ENCODE measurements at places on chromosomes 3 and 15.

- DNase-seq = peak; percentile 37
Measured at GRCh38 chr15:77181305-77182074, 110.6 kb upstream of the TSPAN3 start.

GRCh38 chr3:97815149-97815917 lies 6.5 kb upstream of the CRYBG3 start:
- peak; percentile 16 for DNase-seq

DNA sequence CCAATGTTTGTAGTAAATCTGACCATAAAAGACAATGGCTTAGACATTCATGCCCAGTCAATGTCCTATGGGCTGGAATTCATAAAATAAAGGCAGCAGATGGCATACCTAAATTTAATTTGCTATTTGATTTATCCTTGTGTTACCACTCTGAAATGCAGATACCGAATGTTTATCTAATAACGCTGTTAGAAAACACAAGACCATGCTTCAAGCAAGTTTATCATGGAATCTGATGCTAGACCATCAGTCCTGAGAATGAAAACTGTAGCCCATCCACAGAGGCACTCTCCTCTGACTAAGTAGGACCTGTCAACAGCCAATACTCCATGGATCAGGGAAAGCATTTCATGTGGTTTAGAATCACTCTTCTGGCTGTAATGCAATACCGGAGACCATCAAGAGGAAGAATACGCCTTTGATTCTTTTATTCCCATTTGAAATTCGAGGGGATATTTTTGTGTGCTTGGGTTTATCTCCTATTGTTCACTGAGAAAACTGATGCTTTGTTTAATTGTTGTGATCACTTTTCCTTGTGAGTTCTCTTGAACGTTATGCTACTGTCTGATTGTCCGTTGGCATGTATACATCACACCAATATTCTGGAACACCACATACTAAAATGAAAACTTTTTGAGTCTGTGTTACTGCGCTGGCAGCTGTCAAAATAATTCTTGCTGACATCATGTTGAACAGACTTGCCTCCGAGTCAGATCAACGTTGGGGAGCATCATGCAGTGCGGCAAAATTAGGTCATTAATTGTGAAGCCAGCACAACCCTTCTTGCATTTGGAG lies 12.1 kb upstream of the CPB1 start:
- no peak for DNase-seq

DNA sequence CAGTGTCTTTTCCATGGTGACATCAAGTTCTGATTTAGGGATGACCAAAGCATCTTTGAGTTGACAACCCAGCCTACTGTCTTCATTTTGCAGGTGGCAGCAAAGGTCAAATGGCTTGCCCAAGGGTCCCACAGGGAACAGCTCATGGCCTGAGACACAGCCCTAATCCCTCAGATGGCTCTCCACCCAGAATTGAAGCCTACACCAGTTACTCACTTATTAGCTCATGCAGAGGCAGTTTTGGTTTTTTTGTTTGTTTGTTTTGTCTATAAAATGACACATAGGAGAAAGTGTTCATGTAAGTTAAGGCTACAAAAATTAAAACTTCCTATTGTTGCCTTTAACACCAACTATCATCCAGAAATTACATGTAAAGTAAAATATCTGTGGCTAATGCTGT lies 167.9 kb downstream of the OSBPL10 start:
- DNase-seq = no peak

DNA sequence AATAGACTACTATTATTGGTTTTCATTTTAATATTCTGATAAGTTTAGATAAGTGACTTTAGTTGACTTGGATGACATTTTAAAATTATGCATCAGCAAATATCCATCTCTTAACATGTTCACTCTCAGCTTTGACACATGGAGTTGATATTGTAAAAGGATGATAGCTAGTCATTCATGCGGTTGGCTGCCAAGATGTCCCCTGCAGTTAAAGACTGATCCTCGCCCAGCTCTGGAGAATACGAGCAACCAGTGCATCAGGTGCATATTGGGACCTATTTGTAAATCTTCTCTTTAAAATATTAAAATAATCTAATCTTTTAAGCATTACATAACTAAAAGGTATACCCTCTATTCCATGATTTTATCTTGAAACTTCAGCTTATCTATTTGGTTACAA lies 41.9 kb downstream of the EPHB1 start:
- DNase-seq = no peak

- DNase-seq = peak; percentile 47
Measured at GRCh38 chr15:57867970-57868798, 161.7 kb downstream of the POLR2M start.

GRCh38 chr3:135987661-135988060 lies 22.1 kb downstream of the PPP2R3A start:
- DNase-seq = no peak

DNA sequence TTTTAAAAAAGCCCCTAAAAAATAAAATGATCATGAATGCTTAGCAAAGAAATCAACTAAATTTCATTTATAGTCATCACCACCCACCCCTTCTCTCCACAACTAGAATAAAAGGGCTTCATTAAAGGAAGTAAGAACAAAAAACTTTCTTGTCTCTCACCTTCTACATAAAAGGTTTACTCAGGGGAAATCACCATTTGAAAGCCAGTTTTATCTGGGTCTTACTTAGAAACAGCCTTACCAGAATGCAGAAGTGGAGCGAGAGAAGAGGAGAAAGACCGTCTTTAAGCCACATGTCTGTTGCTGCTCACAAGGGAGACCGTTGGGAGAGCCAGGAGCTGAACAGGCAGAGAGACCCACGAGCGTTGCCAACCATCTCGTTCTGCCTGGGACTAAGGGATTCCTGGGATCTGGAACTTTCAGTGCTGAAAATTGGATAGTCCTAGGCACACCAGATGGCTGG lies 350.1 kb upstream of the PROK2 start:
- no peak for DNase-seq

DNA sequence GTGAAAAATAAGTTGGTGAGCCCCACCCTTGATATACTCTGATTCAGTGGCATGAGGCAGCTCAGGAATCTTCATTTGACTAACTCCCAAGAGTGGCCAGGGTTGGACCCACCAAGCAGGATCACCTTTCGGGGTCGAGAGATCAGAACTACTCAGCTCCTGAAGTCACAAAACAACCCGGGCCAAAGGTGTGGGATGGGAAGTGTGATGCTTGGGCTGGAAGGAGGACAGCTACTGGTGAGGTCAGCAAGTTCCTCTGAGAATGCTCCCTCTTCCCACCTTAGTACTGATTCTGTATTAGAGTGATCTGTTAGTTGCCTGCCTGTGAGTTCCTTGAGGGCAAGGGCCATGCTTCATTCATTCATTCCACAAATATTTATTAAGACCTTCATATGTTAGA lies 15.1 kb downstream of the ESYT3 start:
- DNase-seq = no peak

DNA sequence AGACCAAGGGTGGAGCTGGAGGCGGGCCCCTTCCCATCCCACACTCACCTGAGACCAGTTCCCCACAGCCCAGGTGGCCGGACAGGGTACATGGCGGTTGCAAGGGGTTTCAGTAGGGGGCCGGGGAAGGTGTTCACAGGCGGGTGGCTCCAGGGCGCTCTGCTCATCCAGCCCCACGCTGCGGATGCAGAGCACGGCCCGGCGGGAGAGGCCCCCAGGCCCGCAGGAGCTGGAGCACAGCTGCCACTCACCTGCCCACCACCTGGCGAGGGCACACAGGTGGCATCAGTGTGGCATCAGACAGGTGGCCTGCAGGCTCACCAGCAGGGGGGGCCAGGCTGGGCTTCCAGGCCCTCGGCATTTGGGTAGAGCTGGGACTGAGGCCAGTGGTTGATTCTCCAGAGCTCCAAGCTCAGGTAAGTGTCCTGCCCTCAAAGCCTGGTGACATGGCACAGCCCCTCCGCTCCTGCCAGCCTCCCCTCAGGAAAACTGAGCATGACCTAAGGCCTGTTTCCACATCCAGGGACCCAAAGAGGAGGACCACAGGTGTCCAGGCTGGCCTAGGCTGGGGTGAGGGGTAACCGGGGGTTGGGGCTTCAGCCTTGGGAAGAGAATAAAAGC lies 43.8 kb downstream of the ADAMTS7 start:
- no peak for DNase-seq

DNA sequence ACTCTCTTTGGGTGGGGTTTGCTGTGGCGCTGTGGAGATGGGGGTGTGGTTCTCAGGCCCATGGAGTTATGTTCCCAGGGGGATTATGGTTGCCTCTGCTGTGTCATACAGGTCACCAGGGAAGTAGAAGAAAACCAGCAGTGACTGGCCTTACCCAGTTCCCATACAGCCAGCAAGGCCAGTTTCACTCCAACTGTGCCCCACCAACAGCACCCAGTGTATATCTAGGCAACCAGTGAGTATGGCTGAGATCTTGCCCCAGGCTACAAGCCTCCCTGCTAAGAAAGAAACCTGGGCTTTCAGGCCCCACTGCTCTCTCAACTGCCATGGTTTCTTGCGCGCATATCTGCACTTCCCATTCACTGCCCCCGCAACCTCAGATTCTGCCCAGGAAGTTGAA lies 31.4 kb upstream of the RARB start:
- DNase-seq = no peak

- DNase-seq = no peak
Measured at GRCh38 chr3:23537101-23537551, 268.6 kb upstream of the UBE2E1 start.

DNA sequence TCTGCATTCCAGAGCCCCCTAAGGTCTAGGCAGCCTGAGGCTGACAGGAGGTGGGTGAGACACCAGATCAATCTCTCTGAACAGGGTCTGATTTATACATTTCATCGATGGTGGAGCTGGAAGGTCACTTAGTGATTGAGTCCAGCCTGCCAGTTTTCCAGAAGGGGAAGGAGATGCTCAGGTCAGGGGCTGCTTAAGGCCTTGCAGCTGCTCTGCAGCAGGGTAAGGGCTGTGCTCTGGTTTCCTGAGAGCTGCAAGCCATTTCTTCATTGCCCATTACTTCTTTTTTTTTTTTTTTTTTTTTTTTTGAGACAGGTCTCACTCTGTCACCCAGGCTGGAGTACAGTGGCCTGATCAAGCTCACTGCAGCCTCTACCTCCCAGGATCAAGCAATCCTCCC lies 10.7 kb downstream of the TADA3 start:
- DNase-seq = no peak

GRCh38 chr3:186492385-186492984 lies 51.7 kb downstream of the CRYGS start:
- DNase-seq = no peak

DNA sequence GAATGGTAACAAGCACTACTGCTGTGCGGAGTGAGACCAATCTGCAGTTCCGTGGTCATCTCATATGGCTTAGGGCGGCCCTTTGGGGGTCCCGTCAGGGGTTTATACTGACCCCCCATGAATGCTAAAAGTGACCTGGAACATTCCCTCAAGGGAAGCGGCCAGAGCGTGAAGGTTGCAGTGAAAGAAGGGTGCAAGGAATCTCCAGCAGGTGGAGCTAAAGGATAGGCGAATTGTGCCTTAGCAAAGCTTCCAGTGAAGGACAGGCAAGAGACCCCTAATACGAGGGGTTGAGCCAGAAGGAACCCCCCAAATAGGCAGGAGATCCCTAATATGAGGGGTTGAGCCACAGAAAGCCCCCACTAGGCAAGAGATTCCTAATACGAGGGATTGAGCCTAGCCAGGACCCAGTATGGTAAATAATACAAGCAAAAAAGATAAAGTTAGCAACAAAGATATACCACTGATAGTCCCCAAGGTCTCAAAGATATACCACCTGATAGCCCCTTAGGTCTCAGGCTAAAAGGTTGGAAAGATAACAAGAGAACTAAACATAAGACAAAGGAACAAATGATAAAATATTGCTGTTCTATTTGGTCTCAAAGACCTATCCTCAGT lies 32.8 kb downstream of the ZNF589 start:
- peak; percentile 4 for DNase-seq

GRCh38 chr3:182486463-182486862 lies 306.8 kb upstream of the ATP11B start:
- no peak for DNase-seq

DNA sequence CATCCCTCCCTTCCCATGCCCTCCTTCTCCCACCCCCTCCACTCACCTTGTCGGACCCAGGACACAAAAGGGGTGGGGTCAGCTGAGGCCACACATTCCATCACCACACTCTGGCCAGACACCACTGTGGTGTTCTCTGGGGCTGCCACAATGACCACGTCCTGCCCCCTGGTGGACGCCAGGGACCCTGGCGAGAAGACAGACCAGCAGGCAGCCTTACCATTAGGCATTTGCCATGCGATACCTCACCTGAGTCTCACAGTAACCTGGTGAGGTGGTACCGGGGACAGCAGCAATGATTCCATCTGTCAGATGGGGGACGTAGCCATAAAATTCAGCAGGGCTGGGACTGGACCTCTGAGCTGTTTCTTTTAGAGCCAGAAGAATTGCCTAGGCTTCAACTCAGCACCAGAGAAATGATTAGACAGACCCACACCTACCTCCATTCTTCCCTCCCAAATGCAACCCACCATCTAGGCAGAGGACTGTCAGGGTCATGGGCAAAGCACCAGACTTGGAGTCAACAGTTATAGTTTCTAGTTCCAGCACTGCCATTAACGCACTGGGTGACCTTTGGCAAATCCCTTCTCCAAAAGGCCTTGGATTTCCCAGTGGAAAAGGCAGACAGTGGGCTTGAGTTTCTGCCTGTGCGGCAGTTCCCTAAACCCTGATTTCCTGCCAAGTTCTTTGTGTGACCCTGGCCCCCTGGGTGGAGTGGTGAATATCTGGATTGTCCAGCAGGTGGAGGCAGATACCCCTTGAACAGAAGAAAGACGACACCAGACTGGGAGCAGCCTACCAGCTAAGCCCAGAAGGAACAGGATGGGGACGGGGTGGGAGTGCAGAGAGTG lies 21.8 kb downstream of the IGDCC4 start:
- peak; percentile 22 for DNase-seq

- DNase-seq = no peak
Measured at GRCh38 chr3:40753291-40753770, 228.6 kb downstream of the ZNF621 start.

DNA sequence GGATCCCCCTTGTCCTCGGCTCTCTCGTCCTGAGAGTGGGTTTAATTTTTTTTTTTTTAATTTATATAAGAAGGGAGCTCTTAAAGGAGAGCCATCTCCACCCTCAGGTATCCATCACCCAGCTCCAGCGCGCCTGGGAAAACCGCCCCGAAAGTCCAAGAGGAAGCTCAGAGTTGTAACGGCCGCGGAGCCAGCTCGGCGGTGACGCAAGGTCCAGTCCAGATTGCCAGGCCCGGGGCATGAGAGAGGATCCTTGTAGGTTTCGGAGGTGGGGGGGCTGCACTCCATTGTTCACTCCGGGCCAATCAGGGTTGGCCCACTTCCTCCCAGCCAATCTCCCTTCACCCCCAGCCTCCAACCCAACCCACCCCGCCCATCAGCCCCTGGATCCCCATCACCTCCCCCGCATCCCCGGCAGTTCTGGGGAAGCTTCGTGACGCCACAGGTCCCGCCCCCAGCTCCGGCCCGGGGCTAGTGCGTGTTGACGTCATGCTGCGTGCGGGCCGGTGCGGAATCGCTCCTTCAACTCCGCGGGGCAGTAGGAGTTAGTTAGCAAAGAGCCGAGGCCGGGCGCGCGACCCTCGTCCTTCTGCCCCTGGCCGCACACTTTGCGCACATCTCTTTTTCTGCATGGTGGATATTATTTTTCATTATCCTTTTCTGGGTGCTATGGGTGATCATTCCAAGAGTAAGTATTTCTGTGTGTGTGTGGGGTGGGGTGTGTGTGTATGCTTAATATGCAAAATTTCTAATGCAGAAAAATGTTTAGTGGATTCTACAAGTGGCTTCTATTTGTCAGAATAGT lies at the start of gene ISL2:
Gene ISL2, plus strand, starts transcription at position 520 of the 805 bp plus-strand sequence. Its CDS starts 111 bp downstream, at position 631.
- DNase-seq = peak; percentile 97
